ENCODE measurements at places on chromosomes 1 and 21.

GRCh38 chr1:185864889-185865517 is 130.8 kb downstream of the HMCN1 start:
- no peak for DNase-seq

- no peak for DNase-seq
Observed at GRCh38 chr1:41806472-41807155, 112.1 kb downstream of the HIVEP3 start.

GRCh38 chr1:44835738-44836675 is 7.0 kb downstream of the PTCH2 start:
- peak; percentile 66 for DNase-seq

- DNase-seq: no peak
Observed at GRCh38 chr1:244265507-244265906, 186.2 kb downstream of the ADSS2 start.

DNA sequence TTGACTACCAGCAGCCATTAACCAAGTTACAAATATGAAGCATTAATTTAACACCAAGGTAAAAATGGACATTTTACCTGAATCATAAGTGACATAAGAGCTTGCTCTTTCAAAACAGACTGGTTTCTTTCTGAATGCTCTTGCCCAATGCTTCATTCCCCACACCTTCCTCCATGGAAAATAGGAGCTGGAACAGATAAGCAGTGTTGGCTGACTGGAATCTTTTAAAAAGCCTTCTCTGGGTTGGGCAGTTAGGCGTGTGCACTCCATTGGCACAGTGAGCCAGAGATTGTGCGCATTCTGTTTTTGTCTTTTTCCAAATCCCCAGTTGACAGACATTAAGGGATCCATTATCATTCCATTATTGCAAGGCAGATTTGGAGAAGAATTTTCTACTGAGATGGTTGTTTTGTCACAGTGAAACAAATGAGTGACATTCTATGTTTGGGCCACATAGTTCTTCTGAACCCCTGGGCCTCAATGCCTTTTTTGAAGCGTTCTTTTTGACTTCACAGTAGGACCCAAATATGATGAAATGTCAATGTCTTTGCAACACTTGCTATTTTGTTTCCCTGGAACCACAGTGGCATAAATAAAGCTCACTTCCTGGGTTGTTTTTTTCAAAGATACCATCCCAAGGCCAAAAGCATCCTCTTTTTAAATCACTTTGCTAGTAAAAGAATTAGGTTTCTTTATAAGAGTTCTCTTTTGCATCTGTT is 32.3 kb downstream of the LRRC8B start:
- no peak for DNase-seq

GRCh38 chr1:161299347-161299746 is 10.4 kb downstream of the MPZ start:
- no peak for DNase-seq

DNA sequence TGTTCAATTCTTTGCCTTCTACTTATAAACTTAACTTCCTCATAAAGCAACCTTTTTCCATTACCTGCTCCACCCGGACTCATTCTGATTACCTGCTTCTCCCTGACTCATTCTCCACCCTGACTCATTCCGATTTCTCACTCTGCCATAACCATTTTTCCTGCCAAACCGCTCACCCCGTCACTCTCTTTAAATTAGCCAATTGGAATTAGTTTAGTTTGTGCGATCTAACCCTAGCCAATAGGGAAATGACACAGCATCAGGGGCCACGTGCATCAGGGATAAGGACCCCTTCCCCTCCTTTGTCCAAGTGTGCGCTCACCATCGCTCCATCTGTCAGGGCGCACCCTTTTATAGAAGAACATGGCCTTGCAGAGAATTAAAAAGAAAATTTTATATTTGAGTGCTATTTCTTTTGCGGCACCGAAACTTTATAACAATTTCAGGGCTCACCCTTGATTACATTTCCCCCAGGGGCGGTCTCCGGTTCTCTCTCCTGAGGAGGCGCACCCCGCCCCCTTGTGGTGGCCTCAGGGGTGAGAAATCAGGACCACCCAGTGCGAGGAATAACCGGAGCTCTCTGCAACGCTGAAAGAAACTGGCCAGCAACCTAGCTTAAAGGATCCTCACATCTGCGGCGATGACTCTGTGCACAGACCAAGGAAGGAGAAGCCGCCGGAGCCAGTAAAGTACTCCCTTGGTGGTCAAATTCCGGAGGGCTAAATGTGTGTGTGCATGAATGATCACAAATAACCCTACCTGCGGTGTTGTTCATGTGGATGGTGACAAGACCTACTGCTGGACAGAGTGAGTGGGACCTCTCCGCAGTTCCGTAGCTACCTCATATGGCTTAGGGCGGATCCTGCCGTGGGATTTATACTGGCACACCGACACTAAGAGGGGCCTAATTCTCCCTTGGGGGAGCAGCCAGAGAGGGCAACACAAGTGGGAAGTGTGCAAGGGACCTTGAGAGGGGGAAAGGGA is 30.3 kb upstream of the CBR3 start:
- DNase-seq: no peak

- no peak for DNase-seq
Observed at GRCh38 chr1:22738522-22738921, 27.9 kb downstream of the EPHB2 start.

DNA sequence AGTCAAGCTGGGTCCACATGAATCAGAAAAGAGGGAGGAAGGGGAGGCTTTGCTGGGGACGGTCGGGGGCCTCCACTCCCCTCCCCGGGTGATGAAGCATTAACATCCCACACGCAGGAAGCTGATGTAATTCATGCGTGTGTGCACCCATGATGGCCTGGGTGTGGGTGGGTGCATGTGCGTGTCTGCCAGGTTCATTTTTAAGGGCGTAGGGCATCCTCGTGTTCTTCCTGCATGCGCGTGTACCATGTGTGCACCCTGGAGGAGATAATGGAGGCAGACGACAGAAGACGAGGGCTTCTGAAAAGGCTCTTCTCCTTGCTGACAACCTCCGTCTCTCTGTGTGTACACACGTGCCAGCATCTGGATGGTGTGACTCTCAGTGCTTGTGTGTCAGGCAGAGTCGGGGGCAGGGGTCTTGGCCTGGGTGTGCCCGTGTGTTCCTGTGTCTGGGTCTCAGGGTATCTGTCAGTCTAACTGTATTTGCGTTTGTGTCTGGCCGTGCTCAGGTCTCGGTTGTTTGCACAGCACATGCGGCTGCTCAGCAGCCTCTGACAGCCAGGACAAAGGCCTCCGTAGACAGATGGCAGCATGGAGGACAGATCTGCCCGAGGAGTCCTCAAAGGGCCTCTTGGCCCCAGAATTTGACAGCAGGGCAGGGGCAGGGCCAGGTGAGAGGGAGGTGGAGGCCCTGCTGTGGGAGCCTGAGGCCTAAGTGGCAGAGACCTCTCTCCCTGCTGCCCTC is 2.4 kb downstream of the RAP1GAP start:
- no peak for DNase-seq

DNA sequence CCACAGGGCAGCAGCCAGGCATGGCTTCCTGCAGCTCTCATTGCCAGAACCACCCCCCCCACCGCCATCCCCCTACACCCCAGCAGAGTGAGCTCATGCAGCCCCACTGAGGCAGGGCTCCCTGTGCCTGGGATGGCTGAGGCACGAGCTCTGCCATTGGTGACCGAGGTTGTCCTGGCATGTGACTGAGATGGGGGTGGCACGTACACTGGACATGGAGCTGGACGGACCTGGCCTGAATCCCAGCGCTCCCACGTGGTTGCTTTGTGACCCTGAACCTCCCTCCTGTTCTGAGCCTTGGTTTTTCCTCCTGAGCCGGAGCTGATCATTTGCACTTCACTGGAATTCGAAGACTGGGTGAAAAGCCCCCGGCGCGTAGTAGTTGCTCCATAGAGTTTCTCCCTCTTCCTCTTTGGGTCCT is 28.3 kb downstream of the ALPL start:
- DNase-seq: no peak

All from activated CD4-positive, CD25-positive, alpha-beta regulatory T cell treated with anti-CD3 and anti-CD28 coated beads, Interleukin-2, amount 50 U/mL, for 16 hours (primary cell).